Cardiac muscle cell (in vitro differentiated cells and primary cell): ENCODE measurements at places on chromosomes 7 and 10.

DNA sequence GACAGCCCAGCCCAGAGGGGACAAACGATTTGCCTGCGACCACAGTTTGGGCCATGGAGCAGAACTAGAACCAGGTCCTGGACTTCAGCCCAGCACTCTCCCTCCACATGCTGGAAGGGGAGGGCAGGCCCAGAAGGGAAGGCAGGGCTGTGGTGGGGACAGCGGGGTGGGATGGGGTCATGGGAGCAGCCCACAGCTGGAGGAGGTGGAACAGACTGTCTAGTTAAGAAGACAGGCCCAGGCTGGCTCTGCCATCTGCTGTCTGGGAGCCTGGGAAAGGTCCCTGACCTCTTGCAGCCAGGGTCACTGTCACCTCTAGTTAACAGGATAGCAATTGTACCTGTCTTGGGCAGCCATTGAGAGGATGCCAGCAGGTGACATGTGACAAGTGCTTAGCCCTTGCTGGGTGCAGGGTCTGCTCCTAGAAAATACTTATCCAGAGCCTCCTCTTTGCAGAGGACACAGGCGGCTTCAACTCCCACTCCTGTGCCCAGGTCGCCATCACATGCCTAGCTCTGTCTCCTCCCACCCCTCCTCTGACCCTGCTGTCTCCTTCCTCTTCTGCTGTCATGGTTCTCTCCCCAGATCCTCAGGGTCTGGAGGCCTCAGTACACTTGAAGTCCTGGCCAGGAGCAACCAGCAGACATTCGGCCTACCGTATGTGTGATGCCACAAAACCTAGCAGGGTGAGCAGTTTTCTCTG lies 37.0 kb upstream of the CHST15 start:
- no peaks in the 10 kb centered on the region for H3K27me3 ChIP-seq
- H3K4me1 ChIP-seq, result no peaks in the 10 kb centered on the region
- H3K27ac ChIP-seq, result no peak overlapping the region

DNA sequence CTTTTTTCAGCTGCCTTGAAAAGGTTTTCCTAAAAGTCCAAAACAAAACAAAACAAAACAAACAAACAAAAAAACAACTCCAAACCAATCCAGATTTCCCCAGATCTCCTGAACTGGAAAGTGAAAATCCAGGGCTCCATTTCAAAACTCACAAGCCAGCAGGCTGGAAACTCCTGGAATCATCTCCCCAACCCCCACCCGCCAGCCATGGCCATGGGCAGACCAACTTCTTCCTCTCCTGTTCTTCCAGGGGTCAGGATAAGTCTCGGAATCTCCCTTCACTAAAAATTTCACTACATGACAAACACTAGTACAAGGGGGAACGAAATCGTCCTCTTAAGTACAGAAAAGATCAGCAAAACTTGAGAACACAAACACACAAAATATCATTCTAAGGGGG lies 40.4 kb downstream of the GNA12 start:
- no peaks in the 10 kb centered on the region for H3K27me3 ChIP-seq
- H3K4me1 ChIP-seq, result peaks cover 38% of the 10 kb centered on the region
- H3K36me3 ChIP-seq, result no peaks in the 10 kb centered on the region
- no peak for DNase-seq
- H3K4me3 ChIP-seq, result no peak overlapping the region

GRCh38 chr7:16929146-16929762 lies 47.5 kb upstream of the AGR3 start:
- no peak overlapping the region for H3K27ac ChIP-seq
- no peaks in the 10 kb centered on the region for H3K36me3 ChIP-seq
- no peak overlapping the region for H3K4me3 ChIP-seq
- no peaks in the 10 kb centered on the region for H3K27me3 ChIP-seq
- DNase-seq, result no peak
- H3K4me1 ChIP-seq, result no peaks in the 10 kb centered on the region

GRCh38 chr7:79298145-79298760 lies 155.2 kb downstream of the MAGI2 start:
- no peaks in the 10 kb centered on the region for H3K27me3 ChIP-seq
- no peaks in the 10 kb centered on the region for H3K4me1 ChIP-seq
- H3K36me3 ChIP-seq, result no peaks in the 10 kb centered on the region
- H3K27ac ChIP-seq, result no peak overlapping the region
- peak; percentile 80 for DNase-seq
- no peak overlapping the region for H3K4me3 ChIP-seq

DNA sequence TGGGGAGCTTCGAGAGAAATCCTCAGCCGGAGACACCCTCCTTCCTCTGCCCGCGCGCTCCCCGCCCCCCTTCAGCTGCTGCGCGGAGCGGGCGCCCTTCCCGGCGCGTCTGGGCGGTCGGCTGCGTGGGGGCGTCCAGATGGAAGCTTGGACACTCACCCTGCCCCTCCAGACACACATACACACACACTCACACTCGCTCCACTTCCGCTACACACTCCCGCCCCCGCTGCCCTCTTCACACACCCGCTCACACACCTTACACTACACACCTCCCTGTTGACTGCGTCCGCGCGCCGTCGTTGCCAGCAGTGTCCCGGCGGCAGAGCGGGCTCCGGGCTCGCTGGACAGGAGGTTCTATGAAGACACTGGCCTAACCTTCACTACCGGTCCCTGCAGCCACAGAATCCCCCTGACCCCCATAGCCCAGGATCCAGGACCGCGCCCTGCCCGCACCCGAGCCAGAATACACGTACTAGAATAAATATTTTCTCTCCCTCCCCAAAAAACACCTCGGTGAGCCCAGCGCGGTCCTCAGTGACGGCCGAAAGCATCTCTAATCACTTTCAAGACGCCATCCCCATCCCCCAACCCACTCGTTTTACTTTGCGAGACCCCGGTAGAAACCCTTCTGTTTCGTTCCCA lies 1.1 kb upstream of the EGR2 start:
- no peaks in the 10 kb centered on the region for H3K36me3 ChIP-seq
- peak; percentile 41 for DNase-seq
- H3K4me1 ChIP-seq, result peaks cover 5% of the 10 kb centered on the region
- no peak overlapping the region for H3K27ac ChIP-seq
- peak overlapping the region; percentile 58 for H3K4me3 ChIP-seq

- H3K4me3 ChIP-seq, result no peak overlapping the region
- no peak overlapping the region for H3K27ac ChIP-seq
- H3K4me1 ChIP-seq, result no peaks in the 10 kb centered on the region
- no peaks in the 10 kb centered on the region for H3K27me3 ChIP-seq
- no peak for DNase-seq
Observed at GRCh38 chr7:141161550-141162535, 88.0 kb downstream of the TMEM178B start.

GRCh38 chr10:97542169-97543024 lies 30.2 kb upstream of the ANKRD2 start:
- H3K4me3 ChIP-seq, result no peak overlapping the region
- H3K36me3 ChIP-seq, result no peaks in the 10 kb centered on the region

DNA sequence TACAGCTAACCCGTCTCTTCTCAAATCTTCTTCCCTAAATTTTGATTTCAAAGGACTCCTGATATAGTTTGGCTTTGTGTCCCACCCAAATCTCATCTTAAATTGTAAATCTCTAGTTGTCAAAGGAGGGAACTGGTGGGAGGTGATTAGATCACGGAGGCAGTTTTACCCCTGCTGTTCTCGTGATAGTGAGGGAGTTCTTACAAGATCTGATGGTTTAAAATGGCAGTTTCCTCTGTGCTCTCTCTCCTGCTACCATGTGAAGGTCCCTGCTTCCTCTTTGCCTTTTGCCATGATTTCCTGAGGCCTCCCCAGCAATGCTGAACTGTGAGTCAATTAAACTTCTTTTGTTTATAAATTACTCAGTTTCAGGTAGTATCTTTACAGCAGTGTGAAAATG lies 269.3 kb downstream of the POLR1F start:
- no peaks in the 10 kb centered on the region for H3K36me3 ChIP-seq
- no peak overlapping the region for H3K4me3 ChIP-seq
- no peaks in the 10 kb centered on the region for H3K27me3 ChIP-seq
- no peak overlapping the region for H3K27ac ChIP-seq
- DNase-seq, result no peak
- no peaks in the 10 kb centered on the region for H3K4me1 ChIP-seq

- H3K4me3 ChIP-seq, result no peak overlapping the region
- H3K4me1 ChIP-seq, result no peaks in the 10 kb centered on the region
Observed at GRCh38 chr7:138449580-138449979, 10.5 kb upstream of the TRIM24 start.

DNA sequence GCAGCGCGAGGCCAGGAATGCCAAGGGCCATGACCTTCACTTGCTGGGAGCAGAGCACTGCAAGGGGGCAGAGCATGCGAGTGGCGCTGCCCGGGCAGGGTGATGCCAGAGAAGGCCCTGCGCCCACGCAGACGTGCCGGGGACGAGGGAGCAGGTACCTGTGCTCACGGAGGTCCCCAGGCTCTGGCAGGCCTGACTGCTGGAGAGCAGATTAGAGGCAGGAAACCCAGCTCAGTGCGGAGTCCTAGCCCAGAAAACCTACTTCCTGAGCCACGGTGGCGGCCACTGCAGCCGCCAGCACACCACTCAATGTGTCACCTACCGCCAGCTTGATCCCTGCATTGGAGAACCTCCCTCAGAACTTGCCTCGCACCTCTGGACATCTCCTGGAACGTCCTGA lies 148.4 kb downstream of the MAD1L1 start:
- H3K36me3 ChIP-seq, result no peaks in the 10 kb centered on the region
- no peak overlapping the region for H3K4me3 ChIP-seq
- H3K27ac ChIP-seq, result no peak overlapping the region
- no peak for DNase-seq
- H3K27me3 ChIP-seq, result no peaks in the 10 kb centered on the region

DNA sequence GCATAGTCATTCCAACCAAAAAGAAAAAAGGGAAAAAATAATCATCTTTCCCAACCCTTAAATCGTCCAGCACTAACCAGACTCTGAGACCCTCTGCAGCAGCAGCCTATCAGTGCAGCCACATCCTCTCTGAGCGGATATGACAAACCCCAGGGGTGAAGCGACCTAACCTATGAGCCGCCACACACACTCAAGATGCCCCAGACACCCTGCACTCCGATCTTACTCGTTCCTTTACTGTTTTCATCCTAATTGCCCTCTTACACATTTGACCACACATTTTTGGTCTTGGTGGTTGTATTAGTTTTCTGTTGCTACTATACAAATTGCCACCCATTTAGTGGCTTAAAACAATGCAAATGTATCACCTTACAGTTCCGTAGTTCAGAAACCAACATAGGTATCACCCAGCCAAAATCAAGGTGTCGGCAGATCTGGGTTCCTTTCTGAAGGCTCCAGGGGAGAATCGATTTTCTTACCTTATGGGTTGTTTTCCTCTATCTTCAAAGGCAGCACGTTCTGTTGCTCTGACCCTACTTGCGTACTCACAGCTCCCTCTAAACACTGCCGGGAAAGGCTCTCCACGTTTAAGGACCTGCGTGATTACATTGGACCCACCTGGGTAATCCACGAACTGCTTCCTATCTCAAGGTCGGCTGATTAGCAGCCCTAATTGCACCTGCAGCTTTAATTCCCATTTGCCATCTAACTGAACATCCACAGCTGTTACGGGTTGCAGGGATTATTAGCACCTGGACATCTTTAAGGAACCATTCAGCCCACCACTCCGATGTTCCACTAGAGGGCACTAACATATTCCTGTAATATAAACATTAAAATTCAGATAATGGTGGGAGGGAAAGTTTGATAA lies 37.3 kb upstream of the PRSS1 start:
- DNase-seq, result peak; percentile 45
- no peaks in the 10 kb centered on the region for H3K27me3 ChIP-seq
- H3K4me1 ChIP-seq, result no peaks in the 10 kb centered on the region
- no peaks in the 10 kb centered on the region for H3K36me3 ChIP-seq
- no peak overlapping the region for H3K4me3 ChIP-seq

DNA sequence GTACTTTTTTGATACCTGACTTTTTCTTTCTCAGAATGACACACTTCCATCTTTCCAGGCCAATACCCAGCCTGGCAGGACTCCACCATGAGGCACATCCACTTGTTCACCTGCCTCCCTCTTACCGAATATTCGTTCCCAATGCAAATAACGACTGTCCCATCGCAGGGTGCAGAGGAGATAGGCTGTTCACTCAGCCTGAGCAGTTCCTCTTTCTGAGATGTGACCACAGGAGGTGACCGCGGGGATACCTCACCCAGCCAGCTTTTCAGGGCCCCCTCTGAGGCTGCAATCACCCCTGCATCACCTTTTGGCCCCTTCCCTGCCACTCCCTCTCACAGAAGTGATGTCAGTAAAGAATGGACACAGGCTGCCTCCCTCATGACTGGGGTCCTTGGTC lies 28.3 kb downstream of the PTPRN2 start:
- H3K27me3 ChIP-seq, result no peaks in the 10 kb centered on the region
- H3K27ac ChIP-seq, result no peak overlapping the region
- H3K4me1 ChIP-seq, result no peaks in the 10 kb centered on the region
- no peak overlapping the region for H3K4me3 ChIP-seq
- no peak for DNase-seq

DNA sequence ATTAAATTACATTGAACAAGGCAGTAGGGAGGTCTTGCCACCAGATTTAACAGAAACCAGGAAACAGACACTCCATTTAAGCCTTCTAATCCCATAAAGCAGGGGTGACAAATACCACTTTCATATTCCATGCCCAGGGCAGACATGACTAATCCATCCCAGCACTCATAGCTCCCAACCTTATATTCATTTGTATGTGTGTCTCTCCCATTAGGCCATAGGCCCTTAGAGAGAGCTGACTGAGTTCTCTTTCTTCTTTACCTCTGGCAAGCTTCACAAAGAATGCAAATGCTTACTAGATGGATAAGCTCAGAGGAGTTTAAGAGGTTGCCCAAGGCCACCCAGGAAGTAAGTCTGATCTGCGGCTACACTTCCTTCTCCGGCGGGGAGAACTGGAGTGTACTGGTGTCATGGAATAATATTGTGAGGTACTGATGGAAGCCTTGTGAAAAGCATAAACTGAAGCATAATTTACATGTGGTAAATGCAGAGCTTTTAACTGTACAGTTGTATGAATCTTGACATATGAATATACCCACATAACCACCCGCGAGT lies 239.7 kb upstream of the HABP2 start:
- H3K4me1 ChIP-seq, result no peaks in the 10 kb centered on the region
- no peak overlapping the region for H3K4me3 ChIP-seq
- H3K27me3 ChIP-seq, result no peaks in the 10 kb centered on the region
- H3K36me3 ChIP-seq, result no peaks in the 10 kb centered on the region
- no peak for DNase-seq
- no peak overlapping the region for H3K27ac ChIP-seq

GRCh38 chr10:25094590-25094989 lies 78.2 kb downstream of the THNSL1 start:
- no peak overlapping the region for H3K27ac ChIP-seq
- no peak overlapping the region for H3K4me3 ChIP-seq
- no peaks in the 10 kb centered on the region for H3K36me3 ChIP-seq

GRCh38 chr7:84122582-84123360 lies 71.8 kb downstream of the SEMA3A start:
- H3K27ac ChIP-seq, result no peak overlapping the region
- H3K27me3 ChIP-seq, result no peaks in the 10 kb centered on the region
- H3K36me3 ChIP-seq, result no peaks in the 10 kb centered on the region
- no peak overlapping the region for H3K4me3 ChIP-seq
- no peak for DNase-seq

DNA sequence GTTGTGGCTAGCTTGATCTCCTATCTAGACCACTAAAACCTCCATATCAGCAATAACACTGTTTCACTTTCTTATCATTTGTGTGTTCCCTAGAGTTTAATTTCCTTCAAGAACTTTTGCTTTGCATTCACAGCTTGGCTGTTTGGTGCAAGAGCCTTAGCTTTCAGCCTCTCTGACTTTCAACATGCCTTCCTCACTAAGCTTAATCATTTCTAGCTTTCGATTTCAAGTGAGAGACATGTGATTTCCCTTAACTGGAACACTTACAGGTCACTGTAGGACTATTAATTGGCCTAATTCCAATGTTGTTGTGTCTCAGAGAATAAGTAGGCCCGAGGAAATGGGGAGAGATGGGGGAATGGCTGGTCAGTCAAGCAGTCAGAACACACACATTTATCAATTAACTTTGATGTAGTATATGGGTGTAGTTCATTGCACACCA lies 10.6 kb upstream of the BPGM start:
- H3K4me3 ChIP-seq, result no peak overlapping the region
- no peak overlapping the region for H3K27ac ChIP-seq
- H3K36me3 ChIP-seq, result no peaks in the 10 kb centered on the region
- peaks cover 1% of the 10 kb centered on the region for H3K27me3 ChIP-seq
- no peak for DNase-seq
- H3K4me1 ChIP-seq, result no peaks in the 10 kb centered on the region
